Activated naive CD4-positive, alpha-beta T cell treated with anti-CD3 and anti-CD28 coated beads, Interleukin-2, amount 50 U/mL, for 16 hours (primary cell): ENCODE measurements at places on chromosomes 6 and 20.

DNA sequence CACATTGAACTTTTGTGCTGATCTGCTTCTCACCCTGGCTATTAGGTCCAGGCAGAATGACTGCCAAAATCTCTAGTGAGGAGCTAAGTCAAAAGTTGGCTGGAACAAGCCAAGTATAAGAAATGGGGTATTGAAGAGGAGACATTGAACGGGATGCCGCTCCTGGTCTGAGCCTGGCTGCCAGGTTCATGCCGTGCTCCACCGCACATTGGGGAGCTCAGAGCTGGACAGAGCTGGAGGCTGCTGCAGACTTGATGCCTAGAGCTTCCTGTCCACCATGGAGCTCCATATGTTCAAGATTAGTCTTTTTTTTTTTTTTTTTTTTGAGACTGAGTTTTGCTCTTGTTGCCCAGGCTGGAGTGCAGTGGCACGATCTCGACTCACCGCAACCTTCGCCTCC, 4.1 kb upstream of the IFT52 start:
- DNase-seq: no peak

GRCh38 chr6:101224751-101225150, 168.8 kb upstream of the GRIK2 start:
- no peak for DNase-seq

- DNase-seq: no peak
Measured at GRCh38 chr20:42549496-42549895, 640.2 kb downstream of the PTPRT start.

- no peak for DNase-seq
Measured at GRCh38 chr6:11315743-11316437, 83.4 kb upstream of the NEDD9 start.

DNA sequence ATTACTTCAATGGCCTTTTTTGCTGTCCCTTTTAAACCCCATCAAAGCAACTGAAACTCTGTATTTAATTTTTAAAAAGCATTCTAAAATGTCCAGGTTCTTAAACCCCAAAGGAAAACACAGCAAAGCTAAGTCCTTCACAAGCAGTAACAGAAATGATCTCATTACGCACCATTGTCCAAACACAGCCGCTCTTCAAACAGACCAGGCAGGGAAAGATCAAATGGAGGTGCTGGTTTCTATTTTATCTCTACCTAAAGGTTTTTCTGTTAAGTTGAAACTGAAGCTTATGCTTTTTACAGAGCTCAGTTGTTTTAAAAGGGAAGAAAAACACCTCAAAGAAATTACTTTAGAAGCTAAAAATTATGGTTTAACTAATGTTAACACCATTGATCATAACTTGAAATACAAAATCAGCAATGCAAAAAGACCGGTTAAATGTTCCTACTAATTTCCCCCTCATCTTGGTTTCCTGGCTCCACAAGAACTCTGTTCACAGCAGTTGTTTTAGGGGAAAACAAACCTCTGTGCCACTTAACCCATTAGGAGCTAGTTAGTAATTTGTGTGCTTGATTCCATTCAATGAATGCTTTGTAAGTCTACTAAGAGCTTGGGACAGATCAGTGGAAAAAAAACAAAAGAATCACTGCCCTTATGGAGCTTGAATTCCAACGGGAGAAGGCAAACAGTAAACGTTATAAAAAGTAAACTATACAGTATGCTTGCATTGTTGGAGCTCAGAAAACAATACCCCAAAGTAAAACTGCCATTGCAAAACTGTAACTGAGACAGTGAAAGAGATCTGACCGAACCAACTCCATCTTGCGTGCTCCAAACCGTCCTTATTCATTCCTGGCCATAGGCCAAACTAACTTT, 87.4 kb downstream of the CD24 start:
- no peak for DNase-seq

DNA sequence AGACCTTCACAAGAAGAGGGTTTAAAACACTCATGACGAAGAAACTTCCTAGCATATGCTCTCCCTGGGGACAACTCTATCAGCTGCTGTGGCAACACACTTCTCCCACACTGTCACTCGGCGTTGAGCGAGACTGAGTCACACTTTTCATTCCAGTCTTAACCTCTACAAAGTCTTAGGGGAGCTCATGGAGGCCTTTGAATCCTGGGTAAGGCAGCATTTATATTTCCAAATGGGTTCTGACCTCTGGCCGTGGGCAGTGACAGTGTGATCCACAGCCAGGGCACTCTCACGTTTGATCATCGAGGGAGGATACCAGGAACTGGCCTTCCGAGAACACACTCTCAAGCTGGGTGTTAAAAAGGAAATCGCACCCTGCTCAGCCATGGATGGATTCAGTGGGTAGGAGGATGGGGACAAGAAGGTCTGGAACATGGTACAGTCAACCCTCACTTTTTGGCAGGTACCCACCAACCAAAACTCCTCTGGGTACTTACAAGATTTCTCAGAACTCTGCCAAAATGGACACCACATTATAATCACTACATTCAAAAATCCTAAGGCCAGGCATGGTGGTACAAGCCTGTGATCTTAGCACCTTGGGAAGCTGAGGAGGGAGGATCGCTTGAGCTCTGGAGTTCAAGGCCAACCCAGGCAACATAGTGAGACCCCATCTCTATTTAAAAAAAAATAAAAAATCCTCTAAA, 19.6 kb downstream of the RRBP1 start:
- no peak for DNase-seq

- no peak for DNase-seq
Measured at GRCh38 chr20:13533946-13534345, 104.8 kb downstream of the TASP1 start.

GRCh38 chr6:130840050-130840449, 12.8 kb downstream of the SMLR1 start:
- DNase-seq: no peak

GRCh38 chr6:14674867-14675648, 557.5 kb downstream of the CD83 start:
- DNase-seq: no peak

GRCh38 chr6:96724641-96725040, 112.6 kb downstream of the GPR63 start:
- no peak for DNase-seq

DNA sequence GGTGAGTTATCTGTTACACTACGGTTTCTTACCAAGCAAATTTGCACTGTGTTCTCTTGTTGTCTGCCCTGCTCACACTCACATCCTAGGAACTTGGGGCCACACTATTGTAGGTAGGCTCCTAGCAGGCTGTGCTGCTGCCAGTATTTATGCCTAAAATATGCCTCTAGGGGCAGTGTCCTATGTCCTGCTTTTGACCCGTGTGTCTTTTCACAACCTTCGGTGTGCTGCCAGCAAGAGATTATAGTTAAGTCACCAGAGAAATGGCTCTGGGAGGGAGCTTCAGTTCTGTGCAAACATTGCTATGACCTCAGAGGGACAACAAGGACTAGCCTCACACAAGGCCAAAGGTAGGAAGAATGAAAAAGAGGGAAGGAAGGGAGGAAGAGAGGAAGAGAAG, 8.9 kb upstream of the TAAR5 start:
- no peak for DNase-seq

GRCh38 chr6:148518511-148519156, 176.0 kb downstream of the SASH1 start:
- DNase-seq: no peak

DNA sequence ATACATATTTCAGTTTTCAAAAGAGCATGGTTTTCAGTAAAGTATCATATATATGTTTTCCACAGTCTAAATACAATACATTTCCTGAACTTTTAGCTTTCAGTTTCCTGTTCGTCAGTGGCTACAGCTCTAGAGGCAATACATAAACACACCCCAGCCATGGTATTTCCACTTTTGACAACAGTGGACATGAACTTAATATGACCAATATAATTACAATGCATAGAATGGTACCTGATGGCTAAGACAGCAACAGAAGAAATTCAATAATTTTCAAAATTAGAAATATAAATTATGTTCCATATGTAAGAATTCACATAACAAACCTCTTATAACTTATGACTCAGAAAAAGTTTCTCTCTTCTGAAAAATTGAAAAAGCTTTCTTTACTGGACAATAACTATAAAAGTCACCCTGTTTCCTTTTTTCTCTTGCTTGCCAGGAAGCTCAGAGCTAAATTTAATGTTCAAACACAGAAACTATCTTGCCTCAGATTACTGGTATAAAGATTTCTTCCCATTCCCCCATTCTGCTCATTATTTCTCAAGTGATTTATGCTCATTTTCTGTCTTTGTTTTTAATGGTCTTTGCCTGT, 19.2 kb downstream of the FKBP5 start:
- no peak for DNase-seq
